ENCODE measurements at places on chromosomes 3 and 15.

GRCh38 chr3:25178672-25179071 lies 249.4 kb upstream of the RARB start:
- DNase-seq, result no peak

DNA sequence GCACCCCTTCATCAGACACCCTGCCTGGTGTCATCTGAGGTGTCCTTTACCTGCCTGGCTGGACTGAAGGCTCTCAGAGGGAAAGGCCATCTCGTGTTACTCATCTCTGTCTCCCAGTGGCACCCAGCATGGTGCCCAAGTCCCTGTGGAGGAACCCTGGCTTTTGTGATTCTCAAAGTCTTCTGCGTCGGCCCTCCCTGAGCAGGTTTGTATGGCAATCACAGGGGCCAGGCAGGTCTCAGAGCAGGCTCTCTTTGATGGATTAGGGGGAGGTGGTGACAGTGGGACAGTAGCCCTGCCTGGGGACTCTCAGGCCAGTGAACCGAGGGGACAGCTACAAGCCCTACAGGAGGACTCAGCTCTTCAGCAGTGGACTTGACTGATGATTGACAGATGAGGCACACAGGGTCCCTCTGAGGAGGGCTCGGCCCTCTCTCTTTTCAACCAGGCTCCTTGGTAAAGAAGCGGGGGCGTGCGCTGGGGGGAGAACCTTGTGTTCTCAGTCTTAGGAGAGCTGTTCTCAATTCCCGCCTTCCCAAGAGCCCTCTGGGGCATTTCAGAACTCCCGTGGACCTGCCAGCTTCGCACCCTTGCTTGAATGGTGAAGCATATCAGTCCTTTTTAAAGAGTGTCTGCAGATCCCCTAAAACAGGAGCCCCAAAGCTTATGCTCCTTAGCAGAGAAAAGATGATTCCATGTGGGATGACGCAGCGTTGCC lies 108.3 kb downstream of the VGLL4 start:
- no peak for DNase-seq

DNA sequence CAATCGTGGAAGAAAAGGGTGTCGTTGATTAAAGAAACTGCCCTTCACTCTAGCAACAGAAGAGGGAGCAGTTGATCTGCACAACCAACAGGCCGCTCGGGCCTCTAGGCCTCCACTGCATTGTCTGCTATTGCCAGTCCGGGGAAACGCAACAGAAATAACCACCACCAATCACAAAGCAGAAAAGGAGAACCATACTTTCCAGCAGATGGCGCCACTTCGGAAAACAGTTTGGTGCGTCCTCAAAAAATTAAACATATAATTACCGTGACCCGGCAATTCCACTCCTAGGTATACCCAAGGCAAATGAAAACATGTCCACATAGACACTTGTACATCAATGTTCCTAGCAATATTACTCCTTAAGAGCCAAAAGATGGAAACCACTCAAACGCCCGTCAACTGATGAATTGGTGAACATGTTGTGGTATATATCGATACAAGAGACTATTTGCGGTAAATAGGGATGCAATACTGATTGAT lies 154.1 kb downstream of the TJP1 start:
- no peak for DNase-seq

GRCh38 chr3:179651687-179652446 lies 973 bp upstream of the USP13 start:
- no peak for DNase-seq

DNA sequence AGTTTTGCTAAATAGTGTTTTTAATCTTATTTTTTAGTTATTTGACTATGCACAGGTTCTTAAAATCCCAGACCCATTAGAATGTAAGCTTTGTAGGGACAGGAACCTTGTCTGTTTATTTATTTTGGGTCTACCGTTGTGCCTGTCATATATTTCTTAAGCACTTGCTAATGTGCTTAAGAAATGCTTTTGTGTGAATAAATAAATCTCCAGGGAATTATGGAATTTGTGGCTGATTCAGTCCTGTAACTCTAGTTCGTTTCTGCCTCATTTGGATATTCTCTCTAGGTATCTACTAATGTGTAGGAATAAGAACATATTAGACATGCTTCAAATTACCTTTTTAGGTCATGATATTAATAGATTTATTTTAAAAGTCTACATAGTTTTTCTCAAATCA lies 161.6 kb downstream of the LPP start:
- no peak for DNase-seq

GRCh38 chr3:76789237-76789636 lies 250.7 kb upstream of the ROBO2 start:
- no peak for DNase-seq

- no peak for DNase-seq
These were observed 195.6 kb upstream of the CNTN4 start for GRCh38 chr3:1903111-1903510.

DNA sequence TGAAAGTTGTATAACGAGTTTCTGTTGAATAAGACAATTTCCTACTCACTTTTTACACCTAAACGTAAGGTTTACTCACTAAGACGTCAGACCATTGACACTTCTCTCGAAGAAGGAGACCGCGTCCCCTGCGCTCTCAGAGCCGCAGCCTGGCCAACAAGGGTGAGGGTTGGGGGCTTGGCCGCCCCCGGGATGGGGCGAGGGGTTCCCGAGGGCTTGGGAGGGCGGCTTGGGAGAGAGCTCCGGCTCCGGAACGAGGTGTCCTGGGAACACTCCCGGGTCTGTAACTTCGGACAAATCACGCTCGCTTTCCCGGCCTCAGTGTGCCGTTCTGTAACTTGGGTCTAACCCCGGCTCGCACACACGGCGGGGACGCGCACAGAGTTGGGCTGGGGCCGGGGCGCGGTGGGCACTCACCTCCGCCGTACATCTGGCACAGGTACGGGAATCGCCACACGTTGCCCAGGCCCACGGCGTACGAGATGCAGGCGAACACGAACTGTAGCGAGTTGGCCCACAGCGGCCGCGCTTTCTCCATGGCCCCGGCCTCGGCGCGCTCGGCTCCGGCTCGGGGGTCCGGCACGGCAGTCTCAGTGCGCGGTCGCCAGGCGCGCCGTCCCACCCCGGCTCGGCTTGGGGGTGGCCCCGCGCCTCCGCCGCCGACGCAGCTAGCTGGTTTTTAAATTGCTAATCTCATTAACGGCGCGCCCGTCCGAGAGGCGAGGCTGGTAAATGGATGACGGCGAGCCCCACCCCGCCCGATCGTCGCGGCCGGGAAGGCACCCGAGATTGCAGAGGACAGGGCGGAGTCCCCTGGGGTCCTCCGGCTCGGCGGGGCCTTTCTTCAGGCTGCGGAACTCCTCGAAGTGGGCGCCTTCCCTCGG lies at the start of gene SLC6A20:
SLC6A20 (minus strand) TSS at position 655 of the 884 bp plus-strand sequence; CDS start at position 538, 117 bp downstream.
- no peak for DNase-seq

GRCh38 chr3:180000500-180000899 lies 36.2 kb downstream of the PEX5L start:
- DNase-seq, result no peak

- no peak for DNase-seq
These were observed 86.2 kb downstream of the GABRB3 start for GRCh38 chr15:26686547-26687187.

- DNase-seq, result no peak
These were observed 53.5 kb downstream of the IQCH start for GRCh38 chr15:67307889-67308597.

- DNase-seq, result no peak
These were observed 211.9 kb upstream of the MRPL3 start for GRCh38 chr3:131714585-131715220.

DNA sequence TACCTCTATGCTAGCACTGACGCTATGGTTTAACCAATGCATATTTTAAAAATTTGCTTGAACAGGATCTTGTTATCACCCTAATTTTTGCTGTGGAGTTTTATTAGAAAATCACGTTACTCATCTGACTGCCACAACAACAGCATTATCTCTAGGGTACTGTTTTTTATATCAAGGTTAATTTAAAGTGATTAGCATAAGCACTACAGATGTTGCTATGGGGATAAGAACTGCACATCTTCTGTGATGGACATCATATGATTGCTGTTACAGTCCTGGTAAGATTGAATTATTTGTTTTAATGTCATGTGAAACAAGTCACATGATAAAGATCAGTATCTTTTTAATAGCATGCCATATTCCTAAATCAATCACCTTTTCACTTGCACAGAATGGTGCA lies 492.2 kb upstream of the ROBO2 start:
- no peak for DNase-seq

GRCh38 chr15:71612397-71612722 lies 198.0 kb upstream of the NR2E3 start:
- DNase-seq, result no peak

DNA sequence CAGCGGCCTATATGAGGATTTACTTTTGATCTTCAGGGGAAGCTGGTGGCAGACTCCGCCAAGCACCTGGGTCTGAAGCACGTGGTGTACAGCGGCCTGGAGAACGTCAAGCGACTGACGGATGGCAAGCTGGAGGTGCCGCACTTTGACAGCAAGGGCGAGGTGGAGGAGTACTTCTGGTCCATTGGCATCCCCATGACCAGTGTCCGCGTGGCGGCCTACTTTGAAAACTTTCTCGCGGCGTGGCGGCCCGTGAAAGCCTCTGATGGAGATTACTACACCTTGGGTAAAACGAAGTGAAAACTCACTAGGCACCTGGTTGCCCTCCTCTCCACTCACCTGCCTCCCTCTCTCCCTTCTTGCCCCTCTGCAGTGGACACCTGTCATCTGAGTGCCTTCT lies 33.8 kb upstream of the TRA2B start:
- no peak for DNase-seq

- DNase-seq, result no peak
These were observed 21.5 kb upstream of the ZNF609 start for GRCh38 chr15:64438653-64439447.

- no peak for DNase-seq
These were observed 1.4 kb upstream of the IL17RC start for GRCh38 chr3:9915254-9916141.

DNA sequence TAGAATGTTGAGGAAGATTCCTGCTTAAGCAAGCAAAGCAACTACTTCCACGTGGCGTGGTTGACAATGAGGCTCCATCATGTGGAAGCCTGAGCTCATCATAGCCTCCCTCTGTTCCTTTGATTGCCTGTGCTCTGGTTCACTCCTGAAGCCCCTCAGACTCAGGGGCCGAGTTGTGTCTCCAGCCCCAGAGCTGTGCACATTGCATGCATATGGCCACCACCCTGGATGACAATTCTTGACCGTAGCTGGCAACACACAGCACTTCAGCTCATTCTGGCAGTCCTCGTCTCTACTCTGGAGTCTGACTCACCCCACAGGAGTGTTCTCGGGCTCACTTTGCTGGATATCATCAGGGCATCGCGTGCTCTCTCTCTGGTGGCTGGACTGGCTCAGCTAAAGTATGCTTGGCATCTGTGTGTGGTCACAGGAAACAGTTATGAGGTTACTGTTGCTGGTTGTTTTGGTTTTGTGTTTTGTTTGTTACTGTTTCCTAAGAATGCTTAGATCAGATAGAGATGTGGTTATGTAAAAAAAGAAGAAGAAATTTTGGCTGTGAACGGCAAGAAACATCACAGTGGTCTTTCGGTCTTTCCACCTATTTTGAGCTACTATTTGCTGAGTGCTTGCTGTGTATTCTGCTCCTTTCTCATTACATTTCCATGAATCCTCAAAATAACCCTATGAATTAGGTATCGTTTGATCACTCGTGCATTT lies 41.6 kb upstream of the MRPS22 start:
- DNase-seq, result no peak
